ENCODE measurements at places on chromosomes 7 and 10.

- DNase-seq: no peak
Measured at GRCh38 chr7:2612445-2613097, 19.2 kb upstream of the TTYH3 start.

GRCh38 chr7:33799766-33800165 lies 105.6 kb upstream of the BMPER start:
- peak; percentile 36 for DNase-seq

GRCh38 chr7:151242159-151243044 lies 6.1 kb downstream of the SMARCD3 start:
- DNase-seq: no peak

GRCh38 chr7:130441408-130441869 lies 623 bp upstream of the CEP41 start:
- no peak for DNase-seq
